Activated CD8-positive, alpha-beta memory T cell treated with anti-CD3 and anti-CD28 coated beads, Interleukin-2, amount 50 U/mL, for 4 hours (primary cell): ENCODE measurements at places on chromosomes 11 and 22.

DNA sequence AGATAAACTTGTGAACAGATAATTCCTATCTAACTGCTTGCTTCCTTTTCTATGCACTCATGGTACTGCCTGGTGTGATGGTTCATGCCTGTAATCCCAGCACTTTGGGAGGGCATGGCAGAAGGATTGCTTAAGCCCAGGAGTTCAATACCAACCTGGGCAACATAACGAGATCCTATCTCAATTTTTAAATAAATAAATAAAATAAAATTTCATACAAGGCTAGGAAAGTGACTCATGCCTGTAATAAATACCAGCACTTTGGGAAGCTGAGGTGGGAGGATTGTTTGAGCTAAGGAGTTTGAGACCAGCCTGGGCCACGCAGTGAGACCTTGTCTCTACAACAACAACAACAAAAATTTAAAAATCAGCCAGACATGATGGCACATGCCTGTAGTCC lies 166.6 kb downstream of the COMMD9 start:
- DNase-seq, result no peak

- no peak for DNase-seq
These were observed 11.9 kb upstream of the CSF2RB start for GRCh38 chr22:36901411-36902142.

- DNase-seq, result peak; percentile 40
These were observed 533 bp downstream of the ELF5 start for GRCh38 chr11:34512840-34513681.

DNA sequence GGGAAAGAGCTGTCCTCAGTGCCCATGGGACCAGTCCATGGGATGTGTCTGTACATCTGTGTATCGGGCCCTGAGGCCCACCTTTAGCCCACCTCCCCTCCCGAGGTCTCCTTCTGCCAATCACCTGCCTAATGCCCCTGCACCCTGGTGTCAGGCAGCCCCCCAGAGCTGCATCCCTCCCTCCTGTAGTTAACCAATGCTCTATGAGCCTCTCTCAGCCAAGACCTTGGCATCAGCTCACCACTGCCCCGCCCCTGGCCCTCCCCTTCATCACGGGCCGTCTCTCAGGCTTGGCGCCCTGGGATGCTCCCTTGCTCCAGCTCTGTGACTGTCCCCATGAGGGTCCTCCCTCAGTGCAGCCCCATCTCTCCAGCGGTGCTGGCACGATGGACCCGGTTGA lies 18.5 kb downstream of the MGAT3 start:
- no peak for DNase-seq

GRCh38 chr11:9344061-9344680 lies 29.8 kb upstream of the TMEM41B start:
- no peak for DNase-seq

GRCh38 chr11:21072558-21072957 lies 403.2 kb downstream of the NELL1 start:
- DNase-seq, result no peak

DNA sequence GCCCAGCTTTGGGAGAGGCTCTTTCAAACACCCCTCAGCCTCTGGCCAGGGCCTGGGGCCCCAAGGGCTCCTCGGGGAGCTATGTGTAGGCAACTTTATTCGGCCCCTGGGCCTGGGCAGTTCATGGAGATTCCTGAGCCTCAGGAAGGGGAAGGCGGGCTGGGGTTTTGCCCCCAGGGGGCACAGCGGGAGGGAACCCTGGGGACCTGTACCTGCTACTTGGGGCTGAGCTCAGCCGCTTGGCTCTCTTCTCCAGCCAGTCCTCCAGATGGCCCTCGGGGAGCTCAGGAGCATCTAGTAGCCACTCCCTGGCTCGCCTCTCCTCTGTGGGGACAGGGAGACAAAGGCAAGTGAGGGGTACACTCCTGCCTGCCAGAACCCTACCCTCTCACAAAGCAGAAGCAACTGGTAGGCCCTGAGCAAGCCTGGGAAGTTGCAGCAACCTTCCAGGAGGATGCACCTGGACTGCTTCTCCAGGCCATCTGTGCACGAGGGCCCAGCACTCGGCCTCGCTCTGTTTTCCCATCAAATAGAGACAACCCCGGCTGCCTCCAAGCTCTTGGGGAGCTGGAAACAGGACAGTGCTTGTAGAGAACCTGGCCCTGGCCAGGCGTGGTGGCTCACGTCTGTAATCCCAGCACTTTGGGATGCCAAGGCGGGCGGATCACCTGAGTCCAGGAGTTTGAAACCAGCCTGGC lies 18.5 kb downstream of the CABP7 start:
- DNase-seq, result no peak

- no peak for DNase-seq
These were observed 3.3 kb upstream of the EPS8L2 start for GRCh38 chr11:702462-703461.

- no peak for DNase-seq
These were observed 69.1 kb downstream of the CDKN1C start for GRCh38 chr11:2816523-2816922.

DNA sequence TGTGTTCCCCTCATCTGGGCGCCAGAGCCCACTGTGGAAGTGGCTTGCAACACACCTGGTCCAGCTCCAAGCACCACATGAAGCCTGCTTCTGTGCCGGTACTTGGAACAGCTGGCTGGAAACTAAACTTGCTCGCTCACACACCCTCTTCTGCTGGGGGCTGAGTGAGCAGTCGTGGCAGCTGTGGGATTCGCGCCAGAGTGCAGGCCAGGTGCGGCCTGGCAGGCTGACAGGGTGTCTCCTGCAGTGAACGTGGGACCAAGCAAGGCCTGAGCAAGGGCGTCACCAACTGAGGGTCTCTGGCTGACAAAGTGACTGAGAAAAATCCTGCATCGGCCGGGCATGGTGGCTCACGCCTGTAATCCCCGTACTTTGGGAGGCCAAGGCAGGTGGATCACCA lies 15.2 kb downstream of the SMC1B start:
- no peak for DNase-seq

- DNase-seq, result no peak
These were observed 44.1 kb upstream of the TP53I11 start for GRCh38 chr11:44994753-44995152.

DNA sequence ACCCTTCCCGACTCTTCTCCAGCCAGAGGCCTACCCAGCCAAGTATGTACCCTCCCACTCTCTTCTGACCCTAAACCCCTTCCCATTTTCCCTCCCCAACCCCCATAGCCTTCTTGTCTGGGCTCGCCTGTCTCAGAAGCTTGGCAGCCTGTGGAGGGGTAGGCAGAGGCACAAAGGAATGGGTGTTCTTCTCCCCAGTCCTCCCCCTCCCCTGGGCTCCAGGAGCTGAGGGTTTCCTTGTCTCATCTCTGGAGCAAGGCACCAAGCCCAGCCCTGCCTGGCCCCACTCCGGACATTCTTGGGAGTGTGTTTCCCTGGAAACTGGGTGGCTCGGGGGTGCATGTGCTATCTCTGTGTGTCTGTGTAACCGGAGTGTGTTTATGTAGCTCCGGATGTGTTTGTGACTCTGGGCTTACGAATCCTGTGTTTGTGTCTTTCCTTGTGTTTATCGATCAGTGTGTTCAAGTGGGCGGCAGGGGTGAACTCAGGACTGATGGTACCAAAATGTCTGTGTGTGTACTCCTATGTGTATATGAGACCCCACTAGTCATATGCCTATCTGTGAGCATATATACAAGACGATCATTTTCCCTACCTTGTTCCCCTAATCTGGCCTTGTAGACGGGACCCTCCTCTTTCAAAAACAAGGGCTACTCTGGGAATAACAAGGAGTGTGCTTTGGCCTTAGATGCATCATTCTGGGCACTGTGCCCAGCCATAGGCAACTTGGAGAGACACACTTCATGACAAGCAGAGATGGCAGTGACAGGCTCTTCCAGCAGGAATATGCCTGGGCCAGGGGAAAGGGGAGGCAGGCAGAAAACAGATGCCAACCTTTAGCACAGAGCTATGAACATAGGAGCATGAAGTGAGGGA lies 10.9 kb downstream of the PHLDB1 start:
- DNase-seq, result no peak

GRCh38 chr22:46803031-46803880 lies 40.8 kb downstream of the TBC1D22A start:
- DNase-seq, result peak; percentile 78

DNA sequence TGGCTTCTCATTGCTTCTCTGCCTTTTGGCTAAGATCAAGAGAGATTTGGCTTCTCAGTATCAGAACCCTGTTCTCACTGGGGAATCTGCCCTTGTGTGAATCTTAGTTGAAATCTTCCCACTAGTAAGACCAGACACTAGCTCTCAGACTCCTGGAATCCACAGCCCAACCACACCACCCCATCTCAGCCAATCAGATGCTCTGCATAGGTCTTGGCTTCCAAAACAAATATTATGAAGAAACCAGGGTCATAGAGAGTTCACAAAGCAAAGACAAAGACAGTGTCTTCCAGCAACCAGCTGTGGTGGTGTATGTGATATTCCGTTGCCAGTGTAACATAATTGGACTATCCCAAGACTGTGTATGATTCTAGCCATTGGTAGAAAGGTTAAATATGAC lies 5.4 kb downstream of the OR8B12 start:
- no peak for DNase-seq
